ENCODE measurements at places on chromosomes 6 and 20.

GRCh38 chr20:46893877-46894578, 615 bp upstream of the EYA2 start:
- no peak for DNase-seq

DNA sequence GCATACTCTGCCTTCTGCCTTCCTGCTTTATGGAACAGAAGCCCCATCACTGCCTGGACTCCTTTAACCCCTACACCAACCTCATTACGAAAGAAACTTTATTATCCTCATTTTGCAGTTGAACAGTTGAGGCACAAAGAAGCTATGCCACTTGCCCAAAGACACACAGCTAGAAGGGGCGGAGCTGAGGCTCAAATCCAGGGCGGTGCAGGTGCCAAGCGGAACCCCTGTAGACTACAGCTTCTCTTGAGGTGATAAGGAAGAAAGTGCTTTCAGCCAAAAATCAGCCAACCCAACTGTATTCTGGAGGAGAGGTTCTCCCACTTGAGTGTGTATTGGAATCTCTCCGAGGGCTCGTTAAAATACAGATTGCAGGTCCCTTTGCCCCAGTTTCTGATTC, 90.5 kb downstream of the PRND start:
- DNase-seq, result no peak

DNA sequence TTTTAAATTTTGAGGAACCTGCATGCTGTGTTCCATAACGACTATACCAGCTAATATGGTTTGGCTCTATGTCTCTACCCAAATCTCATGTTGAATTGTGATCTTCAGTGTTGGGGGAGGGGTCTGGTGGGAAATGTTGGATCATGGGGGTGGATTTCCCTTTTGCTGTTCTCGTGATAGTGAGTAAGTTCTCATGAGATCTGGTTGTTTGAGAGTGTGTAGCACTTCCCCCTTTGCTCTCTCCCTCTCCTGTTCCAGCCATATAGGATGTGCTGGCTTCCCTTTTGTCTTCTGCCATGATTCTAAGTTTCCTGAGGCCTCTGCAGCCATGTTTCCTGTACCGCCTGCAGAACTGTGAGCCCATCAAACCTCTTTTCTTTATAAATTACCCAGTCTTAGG, 61.8 kb upstream of the NEDD9 start:
- DNase-seq, result no peak

GRCh38 chr6:11702089-11702488, 76.5 kb downstream of the ADTRP start:
- DNase-seq, result no peak

DNA sequence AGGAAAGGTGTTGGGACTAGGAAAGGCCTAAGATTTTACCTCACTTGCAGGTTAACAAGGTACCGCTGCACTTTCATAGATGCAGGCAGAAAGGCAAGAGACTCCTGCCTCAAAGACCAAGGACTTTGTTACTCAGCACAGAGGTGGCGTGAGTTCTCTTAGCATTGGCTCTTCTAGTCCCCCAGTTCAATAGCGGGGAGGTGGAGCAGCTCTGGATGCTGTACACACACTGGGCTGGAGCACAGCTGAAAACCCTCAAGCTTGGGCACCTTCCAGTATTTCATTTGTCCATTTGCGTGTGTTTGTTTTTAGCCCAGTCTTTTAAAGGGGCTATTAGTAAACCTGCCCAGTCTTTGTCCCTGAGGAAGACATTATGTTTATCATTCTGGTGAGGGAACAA, 345.2 kb downstream of the FARS2 start:
- DNase-seq, result no peak

- no peak for DNase-seq
These were observed 323.9 kb downstream of the GJA1 start for GRCh38 chr6:121759370-121759769.

DNA sequence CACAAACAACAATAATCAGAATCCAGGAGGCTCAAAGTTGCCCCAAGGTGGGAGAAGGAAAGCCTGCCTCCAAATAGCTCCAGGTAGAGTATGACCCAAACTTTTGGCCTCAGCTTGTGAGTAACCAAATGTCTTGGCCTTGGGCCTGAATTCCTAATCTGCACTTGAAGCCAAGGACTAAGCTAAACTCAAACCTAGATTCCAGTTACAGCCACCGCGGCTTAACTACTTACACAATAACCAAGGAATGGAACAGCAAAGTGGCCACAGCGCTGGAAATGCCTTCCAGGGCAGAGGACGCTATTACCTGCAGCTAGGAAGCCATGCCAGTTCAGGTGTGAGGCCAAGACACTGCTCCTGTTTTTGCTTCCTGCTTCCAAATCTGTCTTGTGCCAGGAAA, 4.6 kb downstream of the NINL start:
- no peak for DNase-seq

Data from EL (cell line).